ENCODE measurements at places on chromosomes 5 and 9.

DNA sequence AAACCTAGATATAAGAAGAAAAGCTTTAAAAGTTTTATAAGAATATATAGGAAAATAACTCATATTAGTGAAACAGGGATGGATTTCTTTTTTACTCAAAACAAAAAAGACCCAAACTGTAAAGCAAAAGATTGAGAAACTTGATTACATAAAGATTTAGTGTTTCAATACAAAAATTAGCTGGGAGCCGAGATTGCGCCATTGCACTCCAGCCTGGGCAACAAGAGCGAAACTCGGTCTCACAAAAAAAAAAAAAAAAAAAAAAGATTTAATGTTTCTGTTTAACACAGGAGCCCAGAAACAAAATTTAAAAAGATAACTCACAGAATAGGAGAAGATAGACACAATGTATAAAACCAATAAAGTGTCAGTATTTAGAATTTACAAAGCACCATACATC is 45.2 kb downstream of the CDC14B start:
- no peak for DNase-seq

GRCh38 chr5:139571966-139572365 is 10.8 kb downstream of the UBE2D2 start:
- no peak for DNase-seq

DNA sequence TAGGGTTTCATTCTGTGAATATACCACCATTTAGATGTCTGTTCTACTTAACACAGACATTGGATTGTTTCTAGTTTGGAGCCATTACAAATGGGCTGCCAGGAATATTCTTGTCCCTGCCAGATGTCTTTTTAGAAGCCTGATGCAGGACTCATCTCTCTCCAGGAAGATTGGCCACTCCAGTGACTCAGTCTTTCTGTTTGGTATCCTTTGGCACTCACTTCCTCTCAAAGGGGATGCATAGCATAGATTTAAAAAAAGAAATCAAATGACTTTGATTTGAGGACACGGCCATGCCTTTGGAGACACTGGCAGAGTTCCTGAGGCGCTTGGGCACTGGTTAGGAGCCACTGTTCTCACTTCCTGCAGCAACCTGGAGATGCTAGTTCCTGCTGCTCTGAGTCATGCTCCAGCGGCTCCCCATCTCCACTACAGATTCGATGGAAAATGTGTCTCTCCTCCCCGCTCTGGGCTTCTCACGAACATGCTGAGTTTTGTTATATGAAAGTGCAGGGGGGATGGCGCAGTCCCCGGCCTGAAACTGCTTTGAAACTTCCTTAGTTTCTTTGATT is 3.5 kb upstream of the ZNF366 start:
- no peak for DNase-seq

DNA sequence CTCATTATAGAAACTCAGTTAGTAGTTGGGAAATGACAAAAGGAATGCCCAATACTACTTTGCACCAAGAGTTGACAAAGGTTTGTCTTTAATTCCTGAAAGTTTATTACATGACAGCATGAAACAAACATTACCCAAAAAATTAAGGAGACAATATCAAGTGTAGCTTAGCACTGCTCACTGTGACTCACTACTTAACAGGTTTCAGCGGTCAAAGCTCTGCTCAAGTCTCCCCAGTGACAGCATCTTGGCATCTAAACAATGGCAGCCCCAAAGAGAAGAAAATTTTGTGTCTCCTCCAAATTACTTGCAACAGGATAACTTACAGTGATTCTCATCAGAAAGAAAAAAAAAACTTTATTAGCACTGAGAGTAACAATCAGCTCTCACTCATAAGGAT is 1030.2 kb downstream of the EFNA5 start:
- DNase-seq, result no peak

GRCh38 chr5:165410476-165410875 is 1905.1 kb downstream of the MAT2B start:
- DNase-seq, result no peak

Data from T-helper 2 cell (primary cell).